RPMI7951 (cell line): ENCODE measurements at places on chromosomes 7 and 10. TPM values are rescaled to one million over a fixed set of nuclear protein-coding genes. Genes with fewer than 3 reads are reported as not detected.

Gene ADGRA1
- not detected in 2 replicates for total RNA-seq

DNA sequence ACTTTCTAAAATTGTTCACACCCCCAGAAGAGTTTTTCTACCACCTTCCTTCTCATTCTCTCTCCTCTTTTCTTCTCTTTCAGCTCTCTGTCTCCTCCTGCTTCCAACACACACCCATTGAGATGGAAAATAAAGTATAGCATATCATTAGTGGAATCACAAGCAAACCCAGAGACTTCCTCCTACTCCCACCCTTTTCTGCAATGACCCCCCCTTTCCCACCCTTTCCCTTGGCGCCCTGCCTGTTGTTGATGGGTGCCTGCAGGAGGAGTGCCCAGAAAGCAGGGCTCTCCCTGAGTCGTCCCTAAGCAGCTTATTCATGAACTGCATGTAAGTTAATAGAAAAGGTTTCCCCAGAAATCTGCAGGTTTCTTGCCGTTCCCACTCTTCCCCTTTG is 300.0 kb downstream of the PLXNA4 start:
- peak; percentile 64 for DNase-seq

DNA sequence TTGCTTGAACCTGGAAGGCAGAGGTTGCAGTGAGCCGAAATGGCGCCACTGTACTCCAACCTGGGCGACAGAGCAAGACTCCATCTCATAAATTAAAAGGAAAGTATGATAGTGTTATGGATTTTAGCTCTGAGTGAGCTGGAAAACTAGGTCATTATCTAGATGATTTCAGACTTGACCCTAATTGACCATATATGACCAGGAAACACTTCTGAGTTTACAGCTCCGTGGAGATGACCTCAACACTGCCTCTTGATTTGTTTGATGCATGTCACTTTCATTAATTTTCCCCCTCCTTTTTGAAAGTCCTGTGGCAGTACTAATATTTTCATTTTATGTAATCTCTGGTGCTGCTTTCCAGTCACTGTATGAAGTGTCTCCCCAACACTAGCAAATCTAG is 7.8 kb upstream of the SEC61A2 start:
- DNase-seq = no peak

Gene FRMD4A
- 43.3 and 51.1 TPM in 2 replicates for total RNA-seq

DNA sequence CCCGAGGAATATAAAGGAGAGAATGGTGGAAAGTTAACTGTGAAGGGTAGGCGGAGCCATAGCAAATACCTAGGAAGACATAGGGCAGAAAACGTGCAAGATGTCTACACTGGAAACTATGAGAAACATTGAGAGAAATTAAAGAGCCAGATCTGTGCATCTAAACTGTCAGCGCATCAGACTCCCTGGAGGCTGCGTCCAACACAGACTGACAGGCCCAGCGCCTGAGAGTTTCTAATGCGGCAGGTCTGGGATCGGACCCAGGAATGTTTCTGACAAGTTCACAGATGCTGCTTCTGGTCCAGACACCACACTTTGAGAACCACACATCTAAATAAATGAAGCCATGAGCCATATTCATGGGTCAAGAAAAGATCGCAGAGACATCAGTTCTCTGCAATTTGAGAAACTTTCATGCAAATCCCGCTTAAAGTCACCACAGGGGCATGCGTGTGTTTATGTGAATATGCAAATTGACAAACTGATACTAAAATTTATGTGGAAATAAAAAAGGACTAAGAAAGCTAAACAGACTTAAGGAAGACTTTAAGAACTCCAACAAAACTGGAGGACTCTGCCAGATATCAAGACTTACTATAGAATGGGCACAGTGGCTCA is 38.8 kb downstream of the PROSER2 start:
- DNase-seq = no peak

GRCh38 chr10:88152728-88153133 is 289.3 kb downstream of the PTEN start:
- DNase-seq = peak; percentile 100

Gene PNLIPRP2
- not detected in 2 replicates for total RNA-seq

Gene PON3
- not detected in 2 replicates for total RNA-seq

- DNase-seq = peak; percentile 31
Observed at GRCh38 chr7:148982654-148983199, 45.6 kb downstream of the PDIA4 start.

Gene SPDYE8
- total RNA-seq = not detected in 2 replicates

GRCh38 chr7:30973791-30974604 is 10.2 kb downstream of the GHRHR start:
- no peak for DNase-seq

DNA sequence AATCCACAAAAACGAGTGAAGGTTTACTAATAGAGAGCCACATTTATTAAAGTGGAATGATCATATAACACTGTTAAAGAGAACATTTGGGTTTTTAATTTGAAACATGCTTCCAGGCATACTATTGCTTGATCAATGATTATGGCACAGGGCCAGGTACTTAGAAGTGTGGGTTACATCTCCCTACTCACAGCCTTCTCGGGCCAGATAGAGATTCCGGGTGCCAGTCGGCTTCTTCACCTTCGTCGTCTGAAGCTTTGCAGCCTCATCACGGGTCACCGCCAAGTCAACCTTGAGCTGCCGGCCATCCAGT is 19.4 kb downstream of the RBM28 start:
- no peak for DNase-seq

- DNase-seq = no peak
Observed at GRCh38 chr10:75356484-75356883, 45.1 kb downstream of the ZNF503 start.

Gene PTF1A
- total RNA-seq = not detected in 2 replicates

Gene ANXA8L1
- 0.48 TPM in 1 of 2 replicates, not detected in the other for total RNA-seq

Gene HMX2
- total RNA-seq = 0.10 TPM in 1 of 2 replicates, not detected in the other

DNA sequence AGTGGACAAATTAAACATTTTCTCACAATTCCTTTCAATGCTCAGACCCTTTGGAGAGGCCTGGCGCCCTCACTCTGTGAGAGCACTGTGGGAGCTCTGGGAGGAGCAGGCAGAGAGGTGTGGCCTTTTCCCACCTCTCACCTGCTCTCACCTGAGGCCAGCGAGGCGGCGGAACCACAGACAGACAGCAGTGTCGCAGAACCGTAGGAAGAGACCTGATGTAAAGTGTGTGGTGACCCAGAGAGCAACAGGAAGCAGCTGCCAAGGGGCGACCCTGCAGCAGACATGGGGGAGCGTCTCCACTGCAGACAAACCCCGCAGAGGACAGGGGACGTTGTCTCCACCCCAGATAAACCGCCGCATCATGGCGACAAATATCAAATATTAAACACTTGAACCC is 15.6 kb upstream of the PARP12 start:
- DNase-seq = no peak

Gene ZC3HAV1
- total RNA-seq = 33.1 and 37.2 TPM in 2 replicates

GRCh38 chr10:22657024-22657423 is 57.4 kb downstream of the PIP4K2A start:
- no peak for DNase-seq

- DNase-seq = no peak
Observed at GRCh38 chr10:549391-549790, 140.1 kb downstream of the DIP2C start.

- no peak for DNase-seq
Observed at GRCh38 chr10:78729800-78730199, 339.0 kb upstream of the ZMIZ1 start.

- DNase-seq = no peak
Observed at GRCh38 chr10:77857272-77857671, 69.3 kb downstream of the DLG5 start.

GRCh38 chr10:13206546-13207443 is 27.4 kb downstream of the UCMA start:
- DNase-seq = peak; percentile 29
